AG10803 (cell line): ENCODE measurements at places on chromosomes 3 and 15.
A peak's percentile ranks its signal among the peaks of the same experiment; 100 is the strongest.

DNA sequence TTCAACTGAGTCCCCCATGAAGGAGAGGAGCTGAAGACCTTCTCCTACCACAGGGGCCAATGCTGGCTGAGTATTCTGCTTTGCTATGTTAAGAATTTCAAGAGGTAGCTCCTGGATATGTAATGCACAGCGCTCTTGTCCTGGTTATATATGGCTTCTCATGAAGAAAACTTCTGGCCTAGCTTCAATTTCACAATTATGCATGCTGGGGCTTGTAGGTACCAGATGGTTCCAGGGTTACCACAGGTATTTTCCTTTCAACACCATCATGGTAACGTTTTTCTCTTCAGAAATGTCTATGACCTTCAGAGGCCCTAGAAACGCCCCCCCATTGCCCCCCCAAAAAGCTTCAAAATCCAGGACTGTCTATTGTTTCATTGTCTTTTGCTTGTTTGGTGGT lies 311.7 kb upstream of the ICE2 start:
- DNase-seq, result no peak

DNA sequence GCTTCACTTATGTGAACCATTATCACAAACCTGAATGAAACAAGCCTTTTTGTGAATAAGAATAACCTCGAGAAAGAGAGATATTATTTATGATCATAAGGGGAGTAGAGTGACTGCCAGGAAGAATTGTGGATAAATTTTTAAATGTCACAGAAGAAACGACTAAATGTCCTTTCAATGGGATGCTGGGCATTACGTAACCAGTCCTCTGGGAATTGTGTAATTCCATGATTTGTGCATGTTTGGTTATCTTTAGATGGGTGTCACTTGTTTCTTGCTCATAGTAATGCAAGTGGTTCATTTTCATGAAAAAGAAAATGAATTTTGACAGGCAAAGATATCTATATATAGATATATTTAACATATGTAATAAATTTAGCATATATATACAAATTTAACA lies 379.5 kb upstream of the AGTR1 start:
- DNase-seq, result no peak

DNA sequence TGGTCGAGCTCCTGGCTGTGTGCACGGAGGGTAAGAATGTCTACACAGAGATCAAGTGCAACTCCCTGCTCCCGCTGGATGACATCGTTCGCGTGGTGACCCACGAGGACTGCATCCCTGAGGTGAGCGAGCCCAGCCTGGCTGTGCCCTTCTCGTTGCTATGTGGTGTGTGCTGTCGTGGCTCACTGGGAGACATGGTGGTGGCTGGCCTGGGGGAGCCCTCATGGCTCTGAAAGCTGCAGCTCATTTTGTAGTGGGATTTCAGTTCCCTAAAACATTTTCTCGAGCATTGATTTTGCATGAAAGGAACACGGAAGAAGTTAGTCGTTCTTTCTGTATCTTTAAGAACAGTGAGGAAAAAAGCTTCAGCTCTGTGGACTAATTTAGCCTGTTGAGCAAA lies 200.5 kb downstream of the ITPR1 start:
- no peak for DNase-seq

DNA sequence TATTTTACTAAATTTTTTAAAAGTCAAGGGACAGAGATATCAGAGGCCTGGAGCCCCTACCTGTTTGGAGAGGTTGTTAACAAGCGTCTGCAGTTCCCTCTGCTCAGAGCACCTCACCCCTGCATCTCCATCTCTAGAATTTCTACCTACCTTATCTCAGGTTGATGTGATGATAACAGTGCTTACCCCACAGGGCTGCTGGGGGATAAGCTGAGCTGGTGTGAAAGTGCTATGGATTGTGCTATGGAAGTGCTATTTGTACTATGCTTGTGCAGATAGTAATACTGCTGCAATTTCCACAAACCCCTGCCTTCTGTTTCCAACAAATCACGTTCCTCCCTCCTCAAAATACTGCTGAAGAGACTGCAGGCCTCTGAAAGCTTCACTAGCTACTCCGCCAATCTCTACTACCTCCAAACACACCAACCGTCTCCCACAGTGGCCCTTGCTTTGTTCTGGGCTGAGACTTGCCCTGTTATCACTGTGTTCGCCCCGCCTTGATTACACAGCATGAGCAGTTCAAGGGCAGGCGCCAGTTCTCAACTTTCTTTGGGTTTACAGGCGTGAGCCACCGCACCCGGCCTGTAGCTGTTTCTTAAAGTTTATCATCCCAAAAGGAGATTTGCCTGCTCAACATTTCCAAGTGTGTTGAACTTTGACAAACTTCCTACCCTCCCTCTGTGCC lies 28.4 kb upstream of the PARL start:
- DNase-seq, result no peak

DNA sequence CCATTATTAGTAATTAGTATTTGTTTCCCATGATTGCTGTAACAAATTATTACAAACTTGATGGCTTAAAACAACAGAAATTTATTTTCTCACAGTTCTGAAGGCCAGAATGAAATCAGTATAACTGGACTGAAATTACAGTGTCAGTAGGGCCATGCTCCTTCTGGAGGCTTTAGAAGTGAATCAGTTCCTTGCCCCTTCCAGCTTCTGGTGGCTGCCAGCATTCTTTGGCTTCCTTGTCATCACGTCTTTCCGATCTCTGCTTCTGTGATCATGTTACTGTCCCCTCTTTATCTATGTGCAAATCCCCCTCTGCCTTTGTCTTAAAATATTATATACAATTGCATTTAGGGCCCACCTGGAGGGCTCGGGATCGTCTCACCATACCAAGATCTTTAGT lies 92.0 kb downstream of the FOXB1 start:
- DNase-seq, result peak; percentile 63

GRCh38 chr3:178840586-178840985 lies 231.0 kb downstream of the ZMAT3 start:
- DNase-seq, result no peak
